Stimulated activated CD8-positive, alpha-beta memory T cell treated with anti-CD3 and anti-CD28 coated beads, Interleukin-12 subunit alpha, Interleukin-12 subunit beta, amount 100 ng/mL, for 1 hour (primary cell): ENCODE measurements at places on chromosomes 3 and 15.

- DNase-seq: no peak
Observed at GRCh38 chr3:183193762-183194689, 31.5 kb upstream of the LAMP3 start.

DNA sequence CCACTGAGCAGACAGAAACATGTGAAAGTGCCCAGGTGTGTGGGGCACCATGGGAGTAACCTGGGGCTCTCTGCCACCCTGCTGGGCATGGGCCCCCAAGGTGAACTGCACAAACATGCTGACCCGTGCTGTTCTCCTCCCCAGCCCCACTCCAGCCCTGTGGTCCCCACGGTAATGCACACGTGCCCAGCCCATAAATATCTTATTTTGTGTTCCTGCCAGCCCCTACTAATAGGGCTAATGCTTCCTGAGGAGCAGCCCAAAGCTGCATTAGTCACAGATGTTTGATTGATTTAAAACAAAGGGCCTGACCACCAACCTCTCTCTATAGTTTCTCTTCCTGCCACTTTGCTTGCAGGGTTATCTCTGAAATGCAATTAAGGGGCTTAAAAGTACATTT lies 95.4 kb downstream of the ABHD5 start:
- no peak for DNase-seq

DNA sequence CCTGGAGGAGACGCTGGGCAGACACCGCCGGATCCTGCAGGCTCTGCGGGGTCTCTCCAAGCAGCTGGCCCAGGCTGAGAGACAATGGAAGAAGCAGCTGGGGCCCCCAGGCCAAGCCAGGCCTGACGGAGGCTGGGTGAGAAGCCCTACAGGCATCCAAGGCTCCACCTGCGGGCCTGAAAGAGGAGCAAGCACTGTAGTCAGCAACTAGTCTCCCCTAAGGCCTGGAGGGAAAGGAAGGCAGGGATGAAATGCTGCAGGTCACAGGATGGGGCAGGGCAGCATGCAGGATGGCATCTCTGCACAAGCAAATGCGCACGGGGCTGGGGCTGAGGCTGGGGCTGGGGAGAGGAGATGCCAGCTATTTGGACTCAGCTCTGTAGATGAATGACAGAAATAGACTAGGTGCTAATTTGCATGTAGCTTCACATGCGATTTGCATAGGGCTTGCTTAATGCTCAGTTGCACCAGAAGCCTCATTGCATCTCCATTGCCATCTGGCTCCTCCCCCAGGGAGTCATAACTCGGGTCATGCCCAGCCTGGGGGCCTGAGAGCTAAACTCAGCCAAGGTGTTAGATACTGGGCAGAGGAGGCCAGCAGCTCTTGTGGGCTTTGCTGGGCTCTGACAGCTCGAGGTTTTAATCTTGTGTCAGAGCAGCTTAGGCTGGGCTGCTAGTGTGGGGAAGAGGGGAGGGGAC lies 5.2 kb upstream of the CPLX3 start:
- no peak for DNase-seq

DNA sequence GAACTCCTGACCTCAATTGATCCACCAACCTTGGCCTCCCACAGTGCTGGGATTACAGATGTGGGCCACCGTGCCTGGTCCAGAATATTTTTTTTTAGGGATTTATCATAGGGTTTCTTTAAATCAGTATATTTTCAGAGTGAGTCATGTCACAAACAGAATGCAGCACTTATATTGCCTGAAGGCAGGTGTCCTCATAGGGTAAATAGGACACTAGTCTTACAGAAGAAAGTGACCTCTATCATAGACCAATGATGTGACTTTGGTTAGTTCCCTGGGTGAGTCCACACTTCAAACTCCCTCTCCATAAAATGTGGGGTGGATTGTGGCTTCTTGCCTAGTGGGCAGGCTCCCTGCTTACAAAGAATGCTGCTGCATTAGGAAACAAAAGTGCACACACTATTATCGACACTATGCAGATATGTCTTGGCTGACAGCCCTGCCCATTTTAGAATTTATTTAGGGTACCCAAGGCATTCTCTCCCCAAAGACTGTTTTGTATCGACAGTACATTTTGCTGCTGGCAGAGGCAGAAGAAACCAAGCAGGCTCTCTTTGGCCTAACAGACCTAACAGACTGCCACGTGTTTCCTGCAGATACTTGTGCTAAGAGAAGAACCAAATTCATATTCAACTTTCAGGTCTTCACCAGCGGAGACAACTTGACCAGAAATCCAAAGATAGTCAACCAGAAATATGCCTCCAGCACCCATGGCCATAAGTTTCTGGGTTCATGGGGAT lies 125.0 kb downstream of the MOBP start:
- DNase-seq: no peak

DNA sequence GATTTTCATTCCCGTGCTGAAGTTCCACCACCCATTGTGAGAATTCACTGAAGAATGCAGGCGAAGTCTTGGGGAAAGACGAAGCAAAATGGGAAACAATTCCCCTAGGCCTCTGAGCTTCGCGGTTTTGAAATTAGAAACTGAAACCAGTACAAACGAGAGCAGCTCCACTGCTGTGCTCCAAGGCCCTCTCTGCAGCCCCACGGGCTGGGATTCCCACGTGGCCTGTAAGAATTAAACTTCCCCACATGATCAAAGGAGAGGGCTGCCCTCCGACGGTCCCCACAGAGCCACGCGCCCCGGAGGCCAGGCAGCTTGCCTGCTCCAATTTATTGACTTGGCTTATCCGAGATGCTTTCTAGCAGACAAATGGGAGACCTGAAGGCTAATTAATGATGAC lies 144.0 kb downstream of the GREM1 start:
- DNase-seq: no peak

DNA sequence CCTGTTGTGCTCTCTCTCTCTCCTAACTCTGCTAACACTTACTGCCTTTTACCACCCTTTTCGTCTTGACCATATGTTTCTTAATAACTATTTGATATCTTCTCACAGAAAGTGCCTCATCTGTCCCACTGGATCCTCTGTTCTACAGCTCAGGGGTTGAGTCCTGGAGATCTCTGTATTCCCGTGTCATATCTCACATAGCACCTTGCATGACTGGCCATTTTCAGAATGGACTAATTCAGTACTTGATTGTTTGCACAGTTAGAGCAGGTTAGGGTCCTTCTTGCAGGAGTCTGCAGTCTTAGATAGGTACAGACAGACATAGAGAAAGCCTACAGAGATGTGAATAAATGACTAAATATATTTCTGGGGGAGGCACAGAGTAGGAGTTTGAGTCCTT lies 20.9 kb downstream of the HACD3 start:
- DNase-seq: no peak

DNA sequence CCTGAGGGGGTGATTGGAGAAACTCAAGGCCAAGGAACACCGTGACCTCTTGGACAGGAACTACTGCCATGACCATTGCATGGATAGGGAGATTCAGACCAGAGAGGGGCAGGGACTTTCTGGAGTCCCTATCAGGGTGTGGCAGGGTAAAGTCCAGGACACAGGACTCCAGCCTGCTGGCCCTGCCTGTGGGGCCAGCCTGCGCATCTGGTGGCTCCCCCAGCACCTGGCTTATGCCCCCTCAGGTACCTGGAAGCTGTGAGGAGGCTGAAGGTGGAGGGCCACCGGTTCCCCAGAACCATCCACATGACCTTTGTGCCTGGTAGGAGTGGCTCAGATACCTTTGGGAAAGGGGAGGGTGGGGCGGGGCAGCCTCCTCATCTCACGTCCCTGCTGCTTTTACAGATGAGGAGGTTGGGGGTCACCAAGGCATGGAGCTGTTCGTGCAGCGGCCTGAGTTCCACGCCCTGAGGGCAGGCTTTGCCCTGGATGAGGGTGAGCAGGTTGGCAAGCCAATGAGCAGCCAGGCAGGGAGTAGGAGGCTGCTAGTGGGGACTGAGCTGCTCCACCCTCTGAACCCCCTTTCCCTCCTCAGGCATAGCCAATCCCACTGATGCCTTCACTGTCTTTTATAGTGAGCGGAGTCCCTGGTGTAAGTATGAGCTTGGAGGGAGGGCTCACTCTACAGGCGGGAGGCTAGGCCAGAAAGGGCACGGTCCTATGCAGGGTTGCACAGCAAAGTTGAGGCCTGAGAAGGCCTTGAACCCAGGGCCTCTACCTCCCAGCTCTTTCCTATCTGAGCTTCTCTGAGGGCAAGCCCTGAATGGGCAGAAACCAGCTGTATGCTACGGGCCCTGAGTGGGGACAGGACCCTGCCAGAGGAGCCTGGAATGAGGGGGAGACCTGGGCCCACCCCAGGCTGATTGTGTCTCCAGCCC lies 2.9 kb downstream of the ACY1 start:
- no peak for DNase-seq

DNA sequence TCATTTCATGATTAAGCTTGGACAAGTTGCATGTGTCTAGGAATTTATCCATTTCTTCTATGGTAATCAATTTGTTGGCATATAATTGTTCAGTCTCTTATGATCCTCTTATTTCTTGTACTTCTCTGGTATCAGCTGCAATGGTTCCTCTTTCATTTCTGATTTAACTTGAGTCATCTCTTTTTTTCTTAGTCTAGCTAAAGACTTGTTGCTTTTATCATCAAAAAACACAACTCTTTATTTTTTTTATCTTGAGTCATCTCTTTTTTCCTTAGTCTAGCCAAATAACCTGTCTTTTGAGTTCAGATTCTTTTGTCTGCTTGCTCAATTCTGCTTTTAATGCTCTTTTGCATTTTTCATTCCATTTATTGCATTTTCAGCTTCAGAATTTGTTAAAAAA lies 37.3 kb downstream of the UBE3A start:
- no peak for DNase-seq

DNA sequence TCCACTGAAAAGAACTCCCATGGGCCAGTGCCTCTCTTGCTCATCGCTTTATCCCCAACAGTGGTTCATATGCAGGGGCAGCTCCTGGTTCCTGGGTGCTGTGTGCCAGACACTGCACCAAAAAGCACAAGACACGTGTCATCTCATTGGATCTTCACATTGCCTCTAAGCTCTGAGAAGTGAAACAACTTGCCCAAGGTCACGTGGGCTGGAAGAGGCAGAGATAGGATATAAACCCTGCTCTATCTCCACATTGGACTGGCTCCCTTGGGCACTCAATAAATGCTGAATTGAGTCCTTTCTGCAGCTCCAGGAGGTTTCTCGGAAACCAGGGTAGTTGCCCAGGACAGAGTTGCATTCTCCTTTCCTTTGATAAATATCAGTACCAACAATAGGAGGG lies 88.1 kb downstream of the SRGAP3 start:
- no peak for DNase-seq

DNA sequence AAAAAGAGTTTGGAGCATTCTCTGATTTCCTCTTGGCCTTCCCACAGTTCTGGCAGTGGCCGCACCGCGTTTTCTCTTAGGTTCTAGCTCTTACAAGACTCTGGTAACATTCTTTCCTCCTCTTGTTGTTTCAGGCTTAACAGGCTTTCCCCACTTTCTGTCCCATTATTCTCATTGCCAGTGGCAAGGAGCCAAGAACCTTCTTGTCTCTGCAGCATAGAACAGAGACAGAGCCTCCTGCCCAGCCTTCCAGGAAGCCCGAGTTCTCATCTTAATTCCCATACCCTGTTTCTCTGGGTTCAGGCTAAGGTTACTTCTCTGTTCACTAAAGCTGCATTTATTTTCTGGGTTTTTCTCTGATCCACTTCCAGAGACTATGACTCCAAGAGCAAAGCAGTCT lies 61.1 kb downstream of the DUT start:
- DNase-seq: no peak

GRCh38 chr15:33019354-33019981 lies 175.0 kb downstream of the FMN1 start:
- DNase-seq: no peak

DNA sequence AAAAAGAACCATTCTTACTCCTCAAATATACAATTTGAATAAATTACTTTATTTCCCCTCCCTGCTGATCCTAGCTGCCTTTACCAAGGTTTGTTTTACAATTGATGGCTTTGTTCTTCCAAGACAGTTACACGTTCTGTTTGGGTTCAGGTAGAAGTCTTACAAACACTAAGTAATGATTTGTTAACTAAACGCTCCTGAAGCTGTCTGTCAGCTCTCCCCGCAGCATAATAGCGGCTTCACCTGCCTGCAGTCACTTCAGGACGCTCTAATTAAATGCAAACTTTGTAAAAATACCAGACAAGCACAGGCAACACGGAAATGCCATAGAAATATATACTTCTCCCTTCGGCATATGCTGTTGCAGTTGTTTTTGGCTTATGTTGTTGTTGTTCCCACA lies 176.4 kb upstream of the MDFIC2 start:
- no peak for DNase-seq

DNA sequence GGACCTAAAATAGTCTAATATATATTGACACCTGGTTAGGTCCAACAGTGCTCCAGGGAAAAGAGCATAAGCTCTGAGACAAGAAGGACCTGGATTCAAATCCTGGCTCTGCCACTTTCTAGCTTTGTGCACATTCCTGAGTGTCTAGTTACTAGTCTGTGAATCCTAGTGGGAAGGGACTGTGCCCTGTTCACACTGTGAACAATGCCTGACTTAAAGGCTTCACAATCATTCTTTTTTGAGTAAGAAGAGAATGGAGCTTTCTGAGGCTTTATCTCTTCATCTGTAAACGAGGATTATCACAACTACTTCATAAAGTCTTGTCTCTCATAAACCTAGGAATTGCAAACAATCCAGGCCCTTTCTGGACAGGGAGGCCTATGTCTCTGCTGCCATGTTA lies 235.9 kb downstream of the SOX2 start:
- no peak for DNase-seq

DNA sequence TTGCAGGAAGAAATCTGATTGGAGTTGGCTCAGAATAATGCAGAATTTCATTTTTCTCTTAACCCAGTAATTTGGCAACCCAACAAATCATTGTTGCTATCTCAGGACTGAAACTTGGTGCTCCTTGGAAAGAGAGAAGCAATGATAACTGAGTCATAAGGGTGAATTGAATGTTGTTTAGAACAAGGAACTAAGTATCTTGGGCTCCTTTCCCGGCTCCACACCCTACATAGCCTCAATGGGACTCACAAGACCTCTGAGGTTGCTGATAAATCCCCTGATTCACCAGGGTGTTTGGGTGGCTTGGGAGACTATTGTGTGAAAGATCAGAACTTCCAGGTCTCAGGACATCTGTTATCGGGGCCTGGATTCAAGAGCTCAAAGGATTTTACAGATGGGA lies 7.8 kb upstream of the RAB8B start:
- DNase-seq: no peak
